ENCODE measurements at places on chromosomes 5 and 9.

DNA sequence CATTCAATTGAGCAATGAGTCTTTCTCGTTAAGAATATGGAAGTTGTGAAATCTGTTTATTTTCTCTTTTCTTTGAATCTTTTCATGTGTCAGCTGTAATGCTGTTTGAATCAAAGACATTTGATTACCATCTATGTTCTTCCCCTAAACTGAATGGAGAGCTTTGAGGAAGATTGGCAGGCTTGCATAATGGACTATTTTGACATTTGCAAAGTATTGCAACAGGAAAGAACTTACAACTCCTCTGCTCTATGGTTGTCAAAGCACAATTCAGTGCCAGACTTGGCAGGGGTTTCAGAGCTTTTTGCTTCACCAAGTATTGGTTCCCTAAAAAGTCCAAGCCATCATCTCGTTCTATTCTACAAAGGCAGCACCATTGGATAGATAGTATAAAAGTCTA lies 549.0 kb upstream of the NUDT12 start:
- DNase-seq = no peak

GRCh38 chr5:169204788-169205400 lies 96.0 kb downstream of the SLIT3 start:
- no peak for DNase-seq

DNA sequence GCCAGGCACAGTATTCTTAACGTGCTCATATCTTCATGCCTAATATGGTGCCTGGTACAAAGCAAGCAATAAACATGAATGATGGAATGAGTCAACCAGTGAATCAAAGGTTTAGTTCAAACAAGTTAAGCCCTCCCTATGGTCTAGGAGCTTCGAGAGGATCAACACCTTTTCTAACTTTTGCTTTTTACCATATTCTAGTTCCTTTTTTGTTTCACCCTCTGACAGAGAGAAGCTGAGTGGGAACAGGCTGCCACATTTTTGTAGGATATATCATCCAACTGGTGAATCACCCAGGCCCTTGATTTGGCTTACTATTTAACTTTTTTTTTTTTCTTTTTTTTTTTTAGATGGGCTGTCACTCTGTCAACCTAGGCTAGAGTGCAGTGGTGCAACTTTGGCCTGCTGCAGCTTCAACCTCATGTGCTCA lies 39.3 kb upstream of the TNC start:
- DNase-seq = no peak

DNA sequence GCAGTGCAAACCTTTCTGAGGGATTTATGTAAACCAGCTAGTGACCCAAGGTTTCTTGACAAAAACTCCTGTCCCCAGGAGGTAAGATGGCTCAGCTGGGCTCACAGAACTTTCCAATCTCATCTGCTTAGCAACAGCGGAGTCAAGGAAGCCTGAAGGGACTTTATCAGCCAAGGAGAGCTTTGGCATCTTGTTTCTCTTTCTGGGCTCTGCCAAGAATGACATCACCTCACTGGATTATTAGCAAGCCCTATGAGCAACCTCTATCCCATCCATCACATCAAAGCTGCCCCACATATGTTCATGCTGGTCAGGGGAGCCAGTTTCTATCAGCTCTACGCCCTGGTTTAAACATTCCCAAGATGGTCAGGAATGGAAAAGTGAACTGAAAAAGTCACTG lies 461.3 kb downstream of the ENC1 start:
- DNase-seq = no peak

GRCh38 chr9:20551236-20551635 lies 71.1 kb downstream of the MLLT3 start:
- no peak for DNase-seq
